Sciatic nerve (tissue), 2 donors: ENCODE measurements at places on chromosomes 6 and 20. TPM values are rescaled to one million over a fixed set of nuclear protein-coding genes. Genes with fewer than 3 reads are reported as not detected.
A peak's percentile ranks its signal among the peaks of the same experiment; 100 is the strongest.

- no peak for DNase-seq
Measured at GRCh38 chr6:134196568-134197193, 121.2 kb downstream of the SGK1 start.

DNA sequence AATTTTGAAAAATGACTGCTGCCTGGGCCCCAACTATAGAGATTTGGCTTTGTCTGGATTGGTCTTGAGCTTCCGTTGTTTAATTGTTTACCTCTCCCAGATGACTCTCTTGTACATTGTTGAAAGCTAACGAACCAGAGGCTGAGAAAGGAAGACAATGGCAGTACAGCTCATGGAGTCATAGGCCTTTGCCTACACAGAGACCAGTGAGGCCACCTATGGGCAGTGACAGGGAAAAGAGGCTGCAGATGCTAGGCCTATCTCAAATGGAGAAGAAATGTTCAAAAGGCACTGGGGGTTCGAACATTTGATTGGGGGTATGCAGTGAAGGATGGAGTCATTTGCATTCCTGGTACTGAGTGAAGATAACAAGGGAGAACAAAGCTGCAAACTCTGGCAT lies 29.1 kb downstream of the OPN5 start:
- DNase-seq, result no peak

DNA sequence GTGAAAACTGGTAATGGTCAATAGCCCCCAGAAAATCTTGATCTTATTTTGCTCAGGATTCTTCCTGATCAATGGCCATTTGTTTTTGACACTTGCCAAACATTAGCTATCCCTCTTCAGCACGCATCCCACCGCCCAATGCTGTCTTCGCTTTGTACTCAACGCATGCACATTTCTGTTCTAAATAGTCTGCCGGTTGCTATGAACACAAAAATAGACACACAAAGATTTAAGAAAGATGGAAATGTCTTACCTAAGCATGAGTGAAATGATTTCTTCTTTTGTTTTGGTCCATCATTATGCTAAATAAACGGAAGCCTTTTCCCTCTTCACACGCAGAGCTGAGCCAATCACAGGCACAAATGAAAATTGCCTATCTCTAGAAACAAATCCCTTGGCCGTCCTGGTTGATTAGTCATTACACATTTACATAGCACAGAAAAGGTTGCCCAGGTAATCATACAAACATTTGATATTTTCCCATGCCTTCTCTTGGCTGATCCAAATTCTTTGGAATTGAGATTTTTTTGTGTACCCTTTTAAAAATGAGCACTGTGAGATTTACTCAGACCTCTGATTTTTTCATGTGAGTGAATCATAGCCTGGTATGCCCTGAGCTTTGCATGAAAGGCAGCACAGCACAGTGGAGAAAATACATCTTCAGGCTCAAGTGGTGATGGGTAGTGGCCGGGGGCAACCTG lies 70.5 kb upstream of the FAM184A start:
- DNase-seq, result no peak

DNA sequence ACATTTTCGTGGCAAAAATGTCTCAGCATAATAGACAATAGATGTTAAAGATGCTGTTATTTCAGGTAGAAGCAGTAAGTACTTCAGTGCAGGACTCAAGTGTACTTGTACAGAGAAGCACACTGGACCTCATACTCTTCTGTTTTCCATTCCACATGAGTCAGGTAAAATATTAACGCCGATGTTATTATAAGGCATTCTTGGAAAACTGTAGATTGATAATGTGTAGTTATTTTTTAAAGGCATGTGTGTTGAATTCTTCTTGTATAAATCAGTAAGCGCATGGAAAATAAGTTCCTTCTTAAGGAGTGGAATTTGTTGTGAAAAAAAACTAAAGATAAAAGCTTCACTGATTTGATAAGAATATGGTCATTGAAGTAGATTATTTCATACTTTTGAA lies 45.8 kb downstream of the DOP1A start:
- DNase-seq, result no peak

- no peak for DNase-seq
Measured at GRCh38 chr20:6940876-6941275, 173.4 kb downstream of the BMP2 start.

GRCh38 chr20:3364323-3365013 lies 43.0 kb downstream of the DNAAF9 start:
- no peak for DNase-seq

DNA sequence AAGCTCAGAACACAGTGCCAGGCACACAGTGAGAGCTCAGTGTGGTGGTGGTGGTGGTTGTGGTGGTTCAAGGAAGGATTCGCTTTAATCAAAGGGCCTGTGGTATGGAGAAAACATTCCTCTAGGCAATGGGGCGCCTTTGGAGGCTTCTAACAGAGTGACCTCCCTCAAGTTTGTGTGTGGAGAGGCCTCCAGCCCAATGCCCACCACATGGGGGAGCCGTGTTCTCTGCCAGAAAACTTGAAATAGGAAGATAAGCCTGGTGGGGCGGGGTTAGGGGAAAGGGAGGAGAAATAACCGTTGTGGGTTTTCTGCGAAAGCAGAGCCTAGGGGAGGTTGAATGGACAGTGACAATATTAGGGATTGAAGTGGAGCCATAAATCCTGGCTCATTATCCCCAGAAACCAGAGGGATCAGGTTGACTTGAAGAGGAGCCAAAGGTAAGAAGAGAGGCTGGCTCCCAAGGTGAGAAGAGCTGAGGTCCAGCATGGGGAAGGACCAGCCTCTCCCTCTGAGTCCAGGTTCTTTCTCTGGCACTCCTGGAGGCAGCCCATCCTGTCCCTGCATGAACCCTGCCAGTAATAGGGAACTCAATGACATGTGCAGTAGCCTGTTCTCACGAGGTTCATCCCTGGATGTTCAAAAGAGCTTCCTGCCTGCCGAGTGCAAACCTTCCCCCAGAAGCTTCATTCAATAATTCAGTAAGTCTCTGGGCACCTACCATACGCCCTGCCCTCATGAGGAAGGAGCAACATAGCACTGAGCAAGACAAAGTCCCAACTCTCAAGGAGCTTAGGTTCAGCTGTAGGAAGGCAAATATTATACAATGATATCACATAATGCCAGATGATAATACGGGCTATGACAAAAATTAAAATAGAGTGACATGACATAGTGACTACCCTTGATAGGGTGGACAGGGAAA lies 51.4 kb downstream of the TGM2 start:
- no peak for DNase-seq

DNA sequence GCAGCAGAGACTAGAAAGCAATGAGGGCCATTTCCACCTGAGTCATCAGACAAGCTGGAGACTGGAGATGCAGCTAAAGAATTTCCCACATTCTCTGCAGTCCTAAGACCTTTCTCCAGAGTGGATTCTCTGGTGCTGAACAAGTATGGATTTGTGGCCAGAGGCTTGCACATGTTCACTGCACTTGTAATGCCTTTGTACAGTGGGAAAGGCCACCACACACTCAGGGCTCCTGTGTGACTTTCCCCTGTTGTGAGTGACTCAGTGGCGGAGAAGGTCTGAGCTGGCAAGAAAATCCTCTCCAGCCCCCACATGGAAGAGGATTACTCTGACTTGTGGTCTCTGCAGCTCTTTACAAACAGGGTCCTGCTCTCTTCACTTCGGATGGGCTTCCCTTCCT lies 192.3 kb downstream of the C6orf118 start:
- no peak for DNase-seq

DNA sequence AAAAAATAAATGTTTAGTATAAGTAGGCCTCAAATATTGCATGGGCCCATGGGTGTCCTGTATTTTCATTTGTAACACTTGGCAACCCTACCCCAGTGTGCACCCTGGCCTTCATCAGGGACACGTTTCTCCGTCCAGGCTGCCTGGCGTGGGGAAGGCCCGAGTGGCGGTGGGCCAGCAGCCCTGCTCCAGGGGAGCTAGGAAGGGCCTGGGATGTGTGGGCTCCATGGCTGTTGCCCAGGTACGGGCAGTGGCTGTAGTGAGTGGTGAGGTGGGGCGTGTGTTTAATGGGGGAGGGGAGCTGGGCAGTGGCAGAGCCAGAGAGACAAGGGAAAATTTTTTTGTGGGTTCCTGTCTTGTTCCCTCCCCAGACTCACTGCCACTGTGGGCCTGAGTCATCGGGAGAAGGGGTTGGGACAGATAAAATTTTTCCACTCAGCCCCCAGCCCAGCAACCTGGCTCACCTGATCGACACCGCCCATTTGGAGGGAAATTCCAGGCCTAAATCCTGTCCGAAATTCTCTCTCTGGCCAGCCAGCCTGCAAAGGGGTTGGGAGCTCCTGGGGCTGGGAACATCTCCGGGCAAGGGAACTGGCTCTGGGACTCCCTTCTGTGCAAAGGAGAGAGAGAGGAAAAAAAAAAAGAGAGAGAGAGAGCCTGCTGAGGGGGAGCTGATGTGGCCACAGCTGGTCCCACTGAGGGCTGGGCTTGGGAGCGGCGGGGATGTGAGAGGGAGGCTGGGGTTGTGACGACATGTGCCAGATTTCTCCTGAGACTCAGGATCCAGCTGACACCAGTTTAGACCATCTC lies 32.5 kb upstream of the VEGFA start:
- DNase-seq, result peak; percentile 61

DNA sequence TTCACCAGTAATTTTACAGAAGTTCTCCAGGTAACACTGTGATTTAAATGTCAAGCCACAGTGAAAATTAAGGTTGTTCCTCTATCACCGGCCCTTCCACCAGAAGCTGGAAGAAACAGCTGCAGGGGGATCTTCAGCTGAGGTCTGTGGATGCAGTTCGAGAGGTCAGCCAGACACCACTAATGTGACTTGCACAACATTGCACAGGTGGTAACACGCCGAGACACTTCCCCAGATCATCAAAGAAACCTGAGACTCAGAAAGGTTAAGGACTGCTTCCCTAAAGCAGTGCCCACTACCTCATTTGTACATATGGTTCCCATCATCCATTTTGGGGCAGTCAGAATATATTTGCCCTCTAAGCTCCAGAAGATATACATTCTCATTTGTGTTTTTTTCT lies 8.1 kb upstream of the SERPINB9 start:
- DNase-seq, result no peak

DNA sequence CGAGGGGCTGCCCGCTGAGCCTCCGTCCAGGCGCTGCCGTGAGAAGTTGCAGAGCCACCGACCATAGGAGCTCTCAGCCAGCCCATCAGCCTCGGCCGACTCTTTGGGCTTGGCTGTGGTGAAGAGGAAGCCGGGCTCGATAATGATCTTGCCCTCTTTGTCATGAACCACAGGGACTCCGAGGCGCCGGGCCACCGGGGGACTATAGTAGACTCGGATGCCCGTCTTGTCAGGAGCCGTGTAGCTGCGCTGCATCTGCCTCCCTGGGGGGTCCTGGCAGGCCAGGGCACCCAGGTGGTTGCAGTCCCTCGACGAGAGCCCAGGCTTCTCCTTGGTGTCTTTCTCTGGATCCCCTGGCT lies 20.5 kb upstream of the DSN1 start:
- no peak for DNase-seq

ANKRD66 gene
- not detected for total RNA-seq

RSPO4 gene
- 0.94 TPM for total RNA-seq

ZC2HC1B gene
- not detected for total RNA-seq

ADGB gene
- 0.31 TPM for total RNA-seq
